DMS79 (cell line): ENCODE measurements at places on chromosomes 13 and 19.

- peak; percentile 58 for DNase-seq
These were observed 6.1 kb upstream of the LMNB2 start for GRCh38 chr19:2462635-2463421.

GRCh38 chr13:95647321-95647720 is 2.8 kb upstream of the DZIP1 start:
- DNase-seq, result no peak

- no peak for DNase-seq
These were observed 4.7 kb downstream of the PRR36 start for GRCh38 chr19:7869453-7869909.

DNA sequence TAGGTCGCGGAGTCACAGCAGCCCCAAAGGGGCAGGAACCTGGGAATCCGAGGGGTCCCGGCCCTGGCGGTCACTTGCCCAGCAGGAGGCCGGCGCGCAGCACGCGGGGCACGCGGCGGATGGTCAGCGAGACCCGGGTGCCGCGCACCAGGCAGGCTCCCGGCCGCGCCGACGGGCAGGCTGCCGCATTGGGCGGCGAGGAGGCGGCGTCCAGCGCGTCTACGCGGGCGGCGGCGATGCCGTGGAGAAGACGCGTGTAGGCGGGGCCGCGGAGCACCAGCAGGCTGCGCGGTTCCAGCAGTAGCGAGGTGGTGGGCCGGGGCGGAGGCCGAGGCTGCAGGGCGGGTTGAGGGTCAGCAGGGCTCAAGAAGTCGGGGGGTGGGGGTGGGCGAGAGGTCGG is 607 bp upstream of the SYNE4 start:
- DNase-seq, result peak; percentile 11

DNA sequence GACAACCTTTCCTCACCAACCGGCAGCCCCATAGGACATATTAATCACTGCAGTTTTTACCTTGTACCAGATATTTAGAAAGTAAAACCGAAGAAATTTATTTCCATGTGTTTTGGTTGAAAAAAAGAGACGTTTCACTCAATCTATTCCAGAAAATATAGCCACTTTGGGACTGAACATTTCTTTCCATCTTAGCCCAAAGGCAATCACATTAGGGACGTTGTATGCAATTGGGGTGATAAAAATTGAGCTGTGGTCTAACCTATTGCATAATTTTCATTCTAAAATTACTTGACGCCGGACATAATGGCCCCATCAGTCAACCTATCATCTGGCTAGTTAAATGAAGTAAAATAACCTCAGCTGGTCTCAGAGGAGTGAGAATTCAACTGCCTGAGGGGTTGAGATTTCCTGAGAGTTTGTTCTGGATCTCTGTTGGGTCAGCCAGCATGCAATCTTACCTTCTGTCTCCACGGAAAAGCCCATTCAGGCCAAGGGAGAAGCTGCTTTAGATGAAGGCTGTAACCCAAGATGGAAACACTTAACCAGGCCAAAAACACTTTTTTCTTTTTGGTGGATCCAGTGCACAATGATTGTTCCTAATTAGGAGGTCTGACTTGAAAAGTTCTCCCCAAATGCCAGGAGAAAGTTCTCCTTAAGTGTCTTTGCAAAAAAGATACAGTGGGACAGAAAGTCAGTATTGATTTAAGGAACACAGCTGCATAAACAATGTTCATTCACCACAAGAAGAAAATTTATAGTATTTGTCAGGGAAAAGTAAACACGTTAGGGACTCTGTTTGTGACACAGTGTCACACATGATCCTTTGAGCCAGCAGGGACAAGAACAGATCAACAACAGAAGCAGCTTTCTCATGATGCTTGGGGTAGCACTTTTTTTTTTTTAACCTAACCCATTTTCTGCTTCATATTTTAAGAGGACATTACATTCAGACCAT is 34.1 kb downstream of the DLEU7 start:
- no peak for DNase-seq
